ENCODE measurements at places on chromosomes 2 and 18. TPM values are rescaled to one million over a fixed set of nuclear protein-coding genes. Genes with fewer than 3 reads are reported as not detected.

- H3K4me3 ChIP-seq = no peak overlapping the region
- no peaks in the 10 kb centered on the region for H3K27me3 ChIP-seq
- no peaks in the 10 kb centered on the region for H3K36me3 ChIP-seq
- no peak for DNase-seq
Measured at GRCh38 chr18:853471-853870, 41.4 kb upstream of the YES1 start.

Gene SULT1C2
- total RNA-seq = not detected

Gene MARCHF4
- total RNA-seq = 14.5 TPM

DNA sequence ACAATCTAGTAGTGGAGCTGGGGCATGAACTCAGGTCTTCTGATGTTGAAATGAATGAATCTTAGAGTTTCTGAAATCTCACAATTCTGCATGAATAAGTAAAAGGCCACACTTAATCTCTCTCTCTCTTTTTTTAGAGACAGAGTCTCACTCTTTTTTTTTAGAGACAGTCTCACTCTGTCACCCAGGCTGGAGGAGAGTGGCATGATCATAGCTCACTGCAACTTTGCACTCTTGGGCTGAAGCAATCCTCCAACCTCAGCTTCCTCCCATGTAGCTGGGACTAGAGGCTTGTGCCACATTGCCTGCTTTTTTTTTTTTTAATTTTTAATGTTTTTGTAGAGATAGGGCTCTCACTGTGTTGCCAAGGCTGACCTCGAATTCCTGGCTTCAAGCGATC, 68.9 kb upstream of the THOC1 start:
- H3K27me3 ChIP-seq = no peaks in the 10 kb centered on the region
- H3K4me1 ChIP-seq = no peaks in the 10 kb centered on the region
- no peak for DNase-seq
- no peaks in the 10 kb centered on the region for H3K36me3 ChIP-seq
- H3K4me3 ChIP-seq = no peak overlapping the region

Gene SYT4
- total RNA-seq = not detected

- no peaks in the 10 kb centered on the region for H3K36me3 ChIP-seq
- H3K4me1 ChIP-seq = peaks cover 14% of the 10 kb centered on the region
- H3K27me3 ChIP-seq = no peaks in the 10 kb centered on the region
Measured at GRCh38 chr2:10382354-10383061, 65.6 kb downstream of the ODC1 start.

DNA sequence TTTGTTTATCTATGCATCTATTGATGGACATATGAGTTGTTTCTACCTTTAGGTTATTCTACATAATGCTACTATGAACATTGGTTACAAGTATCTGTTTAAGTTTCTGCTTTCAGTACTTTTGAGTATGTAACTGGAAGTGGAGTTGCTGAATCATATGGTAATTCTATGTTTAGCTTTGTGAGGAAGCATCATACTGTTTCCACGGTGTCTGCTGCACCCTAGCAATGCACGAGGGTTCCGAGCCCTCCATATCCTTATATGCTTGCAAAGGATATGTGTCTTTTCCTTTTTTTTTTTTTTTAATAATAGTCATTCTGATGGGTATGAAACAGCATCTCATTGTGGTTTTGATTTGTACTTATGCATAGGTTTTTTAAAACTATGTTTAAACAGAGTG, 83.7 kb downstream of the FMNL2 start:
- H3K4me3 ChIP-seq = no peak overlapping the region
- no peaks in the 10 kb centered on the region for H3K36me3 ChIP-seq
- peaks cover 33% of the 10 kb centered on the region for H3K4me1 ChIP-seq
- no peaks in the 10 kb centered on the region for H3K27me3 ChIP-seq

GRCh38 chr2:1990724-1991123, 246.4 kb upstream of the PXDN start:
- no peak overlapping the region for H3K4me3 ChIP-seq
- H3K36me3 ChIP-seq = no peaks in the 10 kb centered on the region
- no peak overlapping the region for H3K27ac ChIP-seq
- DNase-seq = peak; percentile 39
- no peaks in the 10 kb centered on the region for H3K4me1 ChIP-seq
- H3K27me3 ChIP-seq = no peaks in the 10 kb centered on the region

DNA sequence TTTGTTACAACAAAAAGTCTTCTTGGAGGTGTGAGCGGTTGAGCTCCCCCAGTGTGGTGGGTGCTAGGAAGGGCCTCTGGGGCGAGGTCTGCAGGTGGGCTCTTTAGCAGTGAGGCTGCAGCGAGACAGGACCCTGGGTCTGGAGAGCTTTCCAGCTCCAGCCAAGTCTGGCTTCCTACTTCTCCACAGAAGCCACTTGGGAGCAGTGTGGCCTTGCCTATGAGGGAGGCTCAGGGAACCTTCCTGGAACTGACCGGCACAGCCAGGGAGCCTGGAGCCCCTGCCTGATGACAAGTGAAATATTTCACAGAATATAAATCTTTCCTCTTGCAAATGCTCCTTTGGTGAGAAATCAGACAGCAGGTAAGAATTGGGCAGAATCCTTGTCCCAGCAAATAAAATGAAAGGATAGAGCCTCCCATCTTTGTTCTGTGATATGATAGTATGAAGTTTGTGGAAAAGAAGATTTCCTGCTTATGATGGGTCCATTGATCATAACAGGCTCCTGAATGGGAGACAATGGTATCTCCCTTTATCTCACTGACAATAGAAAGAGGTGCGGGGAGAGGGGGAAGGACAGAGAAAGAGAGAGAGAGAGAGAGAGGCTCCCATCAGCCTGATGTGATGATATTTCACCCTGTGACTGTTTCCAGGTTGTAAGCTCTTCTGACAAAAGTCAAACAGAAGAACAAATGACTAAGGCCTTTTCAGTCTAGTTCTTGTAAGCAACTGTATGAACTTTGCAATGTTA, 289.8 kb upstream of the SPRED2 start:
- H3K27me3 ChIP-seq = peaks cover 11% of the 10 kb centered on the region
- DNase-seq = peak; percentile 5
- H3K36me3 ChIP-seq = no peaks in the 10 kb centered on the region
- H3K4me1 ChIP-seq = no peaks in the 10 kb centered on the region

Gene ADCY3
- 47.4 TPM for total RNA-seq

Gene POTEC
- not detected for total RNA-seq

GRCh38 chr2:42336361-42336965, 24.6 kb downstream of the COX7A2L start:
- H3K4me1 ChIP-seq = peaks cover 7% of the 10 kb centered on the region
- H3K27ac ChIP-seq = no peak overlapping the region
- no peak for DNase-seq
- H3K36me3 ChIP-seq = 0 out of 2 replicates have a peak, but pooled peaks cover 6% of the 10 kb centered on the region
- no peaks in the 10 kb centered on the region for H3K27me3 ChIP-seq

DNA sequence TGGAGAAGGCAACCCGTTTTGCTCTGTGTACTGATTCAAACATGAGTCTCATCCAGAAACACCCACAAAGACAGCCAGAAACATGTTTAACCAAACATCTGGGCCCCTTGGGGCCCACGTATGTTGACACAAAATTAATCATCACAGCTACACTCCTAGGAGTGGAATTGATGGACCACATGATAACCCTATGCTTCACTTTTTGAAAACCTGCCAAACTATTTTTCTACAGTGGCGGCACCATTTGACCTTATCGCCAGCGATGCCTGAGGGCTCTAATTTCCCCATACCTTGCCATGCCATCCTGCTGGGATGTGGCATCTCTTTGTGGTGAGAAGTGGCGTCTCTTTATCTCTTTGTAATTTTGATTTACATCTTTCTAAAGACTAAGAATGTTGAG, 38.5 kb downstream of the PSMG2 start:
- H3K27me3 ChIP-seq = no peaks in the 10 kb centered on the region
- H3K4me3 ChIP-seq = no peak overlapping the region
- H3K4me1 ChIP-seq = peaks cover 37% of the 10 kb centered on the region

- H3K4me3 ChIP-seq = no peak overlapping the region
- H3K27ac ChIP-seq = no peak overlapping the region
- H3K36me3 ChIP-seq = no peaks in the 10 kb centered on the region
Measured at GRCh38 chr2:142545036-142545435, 332.4 kb upstream of the KYNU start.

Gene GPR75
- 2.1 TPM for total RNA-seq

GRCh38 chr2:35973737-35974132, 381.8 kb upstream of the CRIM1 start:
- no peak overlapping the region for H3K4me3 ChIP-seq
- DNase-seq = peak; percentile 13
- no peaks in the 10 kb centered on the region for H3K4me1 ChIP-seq
- no peaks in the 10 kb centered on the region for H3K36me3 ChIP-seq
- no peaks in the 10 kb centered on the region for H3K27me3 ChIP-seq

DNA sequence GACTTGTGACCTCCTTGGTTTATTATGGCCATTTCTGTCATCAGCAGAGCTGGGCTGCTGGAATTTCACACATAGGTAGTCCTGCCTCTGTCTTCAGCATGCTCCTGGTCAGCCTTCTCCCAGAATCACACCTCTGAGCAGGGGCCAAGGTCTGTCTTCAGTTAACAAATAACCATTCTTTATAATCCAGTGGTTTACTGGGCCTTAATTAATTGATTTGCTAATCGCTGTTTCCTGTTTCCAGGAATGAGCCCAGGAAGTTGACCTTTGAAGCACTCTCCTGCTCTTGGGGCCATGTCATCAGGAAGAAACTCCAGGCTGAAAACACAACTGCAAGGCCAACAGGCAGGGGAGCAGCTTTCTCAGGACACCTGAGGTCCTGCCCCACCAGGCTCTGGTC, 278.5 kb downstream of the SRBD1 start:
- DNase-seq = no peak
- peaks cover 8% of the 10 kb centered on the region for H3K4me1 ChIP-seq
- H3K27me3 ChIP-seq = no peaks in the 10 kb centered on the region
- H3K36me3 ChIP-seq = no peaks in the 10 kb centered on the region
- no peak overlapping the region for H3K4me3 ChIP-seq
- H3K27ac ChIP-seq = no peak overlapping the region

DNA sequence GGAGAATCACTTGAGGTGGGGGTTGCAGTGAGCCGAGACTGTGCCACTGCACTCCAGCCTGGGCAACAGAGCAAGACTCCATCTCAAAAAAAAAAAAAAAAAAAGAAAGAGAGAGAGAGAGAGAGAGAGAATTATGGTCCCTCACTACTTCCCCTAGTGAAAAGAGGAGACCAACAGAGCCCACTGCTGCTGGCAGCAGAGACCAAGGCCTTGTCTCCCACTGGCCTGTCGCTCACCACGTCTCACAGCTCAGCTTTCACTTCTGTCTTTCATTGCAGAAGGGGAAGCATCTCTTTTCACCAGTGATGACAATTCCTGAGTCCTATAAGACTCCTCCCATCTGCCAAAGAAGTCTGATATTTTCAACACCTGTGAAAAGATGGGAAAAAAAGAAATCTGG, 81.3 kb downstream of the CLHC1 start:
- H3K4me3 ChIP-seq = no peak overlapping the region
- no peaks in the 10 kb centered on the region for H3K36me3 ChIP-seq
- no peaks in the 10 kb centered on the region for H3K27me3 ChIP-seq
- H3K4me1 ChIP-seq = peaks cover 49% of the 10 kb centered on the region
- DNase-seq = no peak
- no peak overlapping the region for H3K27ac ChIP-seq

DNA sequence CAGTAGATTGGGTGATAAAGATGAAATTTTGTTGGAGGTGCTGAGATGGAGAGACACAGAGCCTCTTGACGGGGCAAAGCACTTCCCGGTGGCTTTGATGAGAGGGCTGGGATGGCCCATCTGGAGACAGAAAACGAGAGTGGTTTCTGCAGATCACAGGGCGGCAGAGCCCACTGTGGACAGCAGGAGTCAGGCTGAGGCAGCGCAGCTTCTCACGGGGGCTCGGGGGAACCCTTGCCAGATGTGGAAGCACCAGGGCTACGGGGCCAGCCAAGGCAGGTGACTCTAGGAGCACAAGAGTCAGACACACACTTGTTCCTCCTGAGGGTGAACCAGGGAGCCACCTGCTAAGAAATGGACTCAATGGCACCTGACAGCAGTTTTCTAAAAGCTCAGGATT, 78.5 kb downstream of the TPO start:
- no peaks in the 10 kb centered on the region for H3K36me3 ChIP-seq
- no peak overlapping the region for H3K27ac ChIP-seq
- H3K27me3 ChIP-seq = peaks cover 12% of the 10 kb centered on the region
- no peak for DNase-seq
- no peak overlapping the region for H3K4me3 ChIP-seq

DNA sequence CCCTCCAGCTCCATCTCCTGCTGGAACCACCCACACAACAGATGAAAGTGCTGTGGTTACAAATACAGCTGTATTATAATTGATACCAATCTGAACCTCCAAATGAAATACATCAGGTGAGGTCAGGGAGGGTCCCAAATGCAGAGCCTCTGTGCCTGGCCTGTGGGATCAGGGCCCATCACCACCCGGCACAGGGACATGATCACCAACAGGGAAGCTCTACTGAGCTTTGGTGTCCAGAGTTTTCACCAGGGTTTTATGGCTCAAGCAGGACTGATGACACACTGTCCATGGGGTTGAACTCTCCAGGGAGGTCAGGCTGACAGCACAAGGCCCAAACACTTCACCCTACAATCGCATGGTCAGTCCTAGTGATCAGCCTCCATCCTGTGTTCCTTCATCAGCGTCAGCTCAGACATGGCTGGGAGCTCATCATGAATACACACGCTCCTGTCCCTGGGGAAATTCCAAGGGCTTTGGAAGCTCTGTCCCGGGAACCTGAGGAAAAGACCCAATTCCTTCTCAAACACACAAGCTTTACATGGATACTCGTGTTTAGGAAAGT, 3.9 kb upstream of the PXDN start:
- no peak overlapping the region for H3K4me3 ChIP-seq
- H3K4me1 ChIP-seq = no peaks in the 10 kb centered on the region
- H3K27ac ChIP-seq = no peak overlapping the region
- 0 out of 2 replicates have a peak, but pooled peaks cover 8% of the 10 kb centered on the region for H3K27me3 ChIP-seq
- no peaks in the 10 kb centered on the region for H3K36me3 ChIP-seq
- peak; percentile 30 for DNase-seq

Gene KHK
- total RNA-seq = not detected

- H3K27me3 ChIP-seq = no peaks in the 10 kb centered on the region
- no peak for DNase-seq
- no peaks in the 10 kb centered on the region for H3K4me1 ChIP-seq
- H3K27ac ChIP-seq = no peak overlapping the region
- H3K36me3 ChIP-seq = no peaks in the 10 kb centered on the region
Measured at GRCh38 chr18:78912336-78912735, 67.3 kb upstream of the SALL3 start.

DNA sequence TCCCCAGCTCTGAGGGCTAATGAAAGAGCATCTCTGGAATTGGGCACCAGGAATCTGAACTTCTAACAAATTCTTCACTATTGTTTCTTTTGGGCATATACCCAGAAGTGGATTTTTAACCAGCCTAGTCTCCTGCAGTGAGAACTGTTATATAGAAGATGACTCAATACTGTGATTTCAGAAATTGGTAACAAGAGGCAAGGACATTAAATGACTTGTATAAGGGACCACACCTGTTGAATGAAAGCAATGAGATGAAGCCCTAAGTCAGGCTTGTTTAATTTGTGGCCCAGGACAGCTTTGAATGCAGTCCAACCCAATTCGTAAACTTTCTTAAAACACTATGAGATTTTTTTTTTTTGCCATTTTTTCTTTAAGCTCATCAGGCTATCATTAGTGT, 57.9 kb downstream of the EPC2 start:
- H3K27ac ChIP-seq = no peak overlapping the region
- DNase-seq = peak; percentile 15
- peaks cover 4% of the 10 kb centered on the region for H3K36me3 ChIP-seq
- H3K4me1 ChIP-seq = no peaks in the 10 kb centered on the region
- H3K4me3 ChIP-seq = no peak overlapping the region

- H3K4me3 ChIP-seq = no peak overlapping the region
- H3K27me3 ChIP-seq = no peaks in the 10 kb centered on the region
- H3K36me3 ChIP-seq = no peaks in the 10 kb centered on the region
- H3K4me1 ChIP-seq = 0 out of 2 replicates have a peak, but pooled peaks cover 5% of the 10 kb centered on the region
Measured at GRCh38 chr2:71811157-71811556, 336.5 kb downstream of the CYP26B1 start.

Gene CD302
- 13.9 TPM for total RNA-seq

All from GM23248 (cell line).